ENCODE measurements at places on chromosomes 3 and 15.

DNA sequence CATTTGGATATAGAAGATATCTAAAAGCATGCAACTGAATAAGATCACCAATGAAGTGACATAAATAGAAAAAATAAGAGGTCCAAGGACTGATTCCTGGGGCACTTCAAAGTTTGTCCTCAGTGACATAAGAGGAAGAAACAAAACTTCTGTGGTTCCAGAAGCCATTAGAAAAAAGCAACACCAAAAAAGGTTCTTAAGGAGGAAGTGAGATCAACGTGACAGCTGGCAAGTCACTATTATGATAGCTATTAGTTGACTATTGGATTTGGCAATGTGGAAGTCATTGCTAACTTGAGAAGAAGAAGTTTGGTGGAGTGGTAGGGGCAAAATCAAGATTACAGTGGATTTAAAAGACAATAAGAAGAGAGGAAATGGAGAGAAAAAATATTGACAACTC, 1098.3 kb downstream of the NAALADL2 start:
- no peak for DNase-seq

GRCh38 chr3:50591196-50591741, 20.3 kb downstream of the CISH start:
- DNase-seq: no peak

GRCh38 chr15:98764291-98764690, 116.0 kb downstream of the IGF1R start:
- DNase-seq: no peak

- no peak for DNase-seq
These were observed 30.8 kb upstream of the MAGEF1 start for GRCh38 chr3:184742676-184743135.

DNA sequence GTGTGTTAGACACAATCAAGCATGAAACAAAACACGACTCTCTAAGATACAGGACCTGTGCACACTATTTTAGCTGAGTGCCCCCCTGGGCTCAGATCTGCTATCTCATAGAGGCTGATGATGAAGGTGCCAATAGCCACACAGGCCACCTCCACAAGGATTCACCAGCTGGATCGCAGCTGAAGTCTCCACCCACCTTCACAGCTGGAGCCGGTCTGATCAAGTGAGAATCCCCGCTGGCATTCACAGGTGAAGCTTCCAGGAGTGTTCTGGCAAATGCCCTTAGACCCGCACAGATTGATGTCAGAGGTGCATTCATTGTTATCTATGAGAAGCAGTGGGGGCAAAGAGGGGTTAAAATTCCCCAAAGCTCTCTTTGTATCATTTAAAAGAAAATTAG, 90.1 kb downstream of the DUT start:
- no peak for DNase-seq

DNA sequence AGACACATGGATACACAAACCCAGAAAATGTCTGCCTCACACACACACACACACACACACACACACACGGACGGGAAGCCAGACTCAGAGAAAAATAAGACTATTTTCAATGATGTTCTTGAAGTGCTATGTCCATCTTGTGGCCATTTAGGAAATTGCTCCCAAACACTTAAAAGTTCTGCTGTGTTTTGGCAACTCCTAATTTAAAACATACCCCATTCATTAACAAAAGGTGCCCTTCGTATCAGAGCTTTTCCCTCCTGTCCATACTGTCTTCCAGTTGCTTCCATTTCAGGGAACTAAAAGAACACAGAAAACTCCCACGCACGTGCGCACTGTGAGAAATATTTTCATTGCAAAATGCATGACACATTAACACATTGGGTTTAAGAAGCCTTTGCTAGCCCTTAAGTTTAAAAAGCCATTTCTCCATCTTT, 44.6 kb downstream of the SLC12A1 start:
- DNase-seq: no peak

GRCh38 chr15:25089577-25089976, 134.8 kb downstream of the SNRPN start:
- DNase-seq: no peak

DNA sequence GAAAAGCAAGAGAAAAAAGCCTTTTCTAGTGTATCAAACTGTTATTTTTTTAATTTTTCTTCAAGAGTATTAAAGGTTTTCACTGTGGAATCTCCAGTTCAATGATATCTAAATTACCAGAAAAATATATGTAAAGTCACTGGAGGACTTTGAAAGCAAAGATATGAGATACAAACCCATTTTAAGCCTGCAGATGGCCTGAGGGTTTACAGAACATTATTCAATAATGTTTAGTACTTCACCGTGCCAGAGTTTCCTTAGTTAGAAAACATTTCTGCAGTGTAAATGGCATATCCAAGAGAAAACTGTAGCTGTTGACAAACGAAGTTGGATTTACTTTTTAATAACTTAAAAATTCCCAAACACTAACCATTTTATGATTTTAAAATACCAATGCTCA, 529.4 kb upstream of the AGTR1 start:
- DNase-seq: no peak

DNA sequence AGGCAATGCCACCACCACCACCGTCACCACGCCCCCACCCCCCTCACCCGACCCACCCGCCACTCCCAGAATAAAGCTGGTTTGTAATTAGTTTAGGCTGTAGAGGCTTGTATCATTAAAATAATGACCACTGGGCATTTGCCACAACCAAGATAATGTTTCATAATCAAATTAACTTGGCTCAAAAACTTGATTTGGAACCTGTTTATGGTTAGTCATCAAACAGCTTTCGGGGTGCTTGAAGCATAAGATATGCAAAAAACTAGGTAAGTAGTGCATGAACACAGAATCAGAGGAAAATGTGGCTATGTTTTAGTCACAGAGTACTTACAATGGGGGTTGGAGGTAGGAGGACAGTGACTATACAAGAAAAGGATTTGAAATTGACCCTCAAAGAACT, 115.1 kb downstream of the FHIT start:
- no peak for DNase-seq

DNA sequence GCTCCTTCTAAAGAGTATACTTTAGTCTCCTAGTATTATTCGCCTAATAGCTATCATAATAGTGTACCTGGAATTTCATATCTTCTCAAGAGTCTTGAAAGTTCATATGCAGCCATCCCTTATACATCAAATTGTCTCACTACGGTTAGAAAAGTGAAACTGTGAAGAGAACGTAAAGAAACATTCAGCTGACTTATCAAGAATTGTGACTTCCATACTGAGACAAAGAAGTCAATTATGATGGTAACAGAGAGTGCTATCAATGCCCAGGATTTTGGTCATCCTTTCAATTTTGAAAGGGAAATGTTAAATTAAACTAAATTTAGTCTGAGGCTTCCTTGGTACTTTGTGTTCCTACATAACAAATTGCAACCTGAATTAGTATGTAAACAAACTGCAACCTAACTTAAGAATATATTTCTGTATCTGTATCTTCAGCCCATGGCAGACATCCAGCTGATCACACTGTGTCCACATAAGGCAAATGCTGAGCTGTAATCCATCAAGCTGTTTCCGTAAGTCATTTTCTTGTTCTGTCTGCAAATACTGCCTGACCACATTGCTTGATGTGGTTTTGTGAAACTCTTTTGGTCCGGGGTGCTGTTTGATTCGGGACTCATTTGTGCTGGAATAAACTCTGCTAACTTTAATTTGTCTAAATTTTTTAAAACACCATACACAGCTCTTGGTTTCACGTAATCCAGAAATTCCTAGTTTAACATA, 469.6 kb downstream of the SI start:
- DNase-seq: no peak

GRCh38 chr3:48614044-48614443, 4.6 kb upstream of the UQCRC1 start:
- DNase-seq: no peak

GRCh38 chr3:134029734-134030378, at the start of gene SLCO2A1:
Gene SLCO2A1, minus strand, starts transcription at chr3:134029925. Its CDS starts 123 bp downstream, at chr3:134029802.
- no peak for DNase-seq

DNA sequence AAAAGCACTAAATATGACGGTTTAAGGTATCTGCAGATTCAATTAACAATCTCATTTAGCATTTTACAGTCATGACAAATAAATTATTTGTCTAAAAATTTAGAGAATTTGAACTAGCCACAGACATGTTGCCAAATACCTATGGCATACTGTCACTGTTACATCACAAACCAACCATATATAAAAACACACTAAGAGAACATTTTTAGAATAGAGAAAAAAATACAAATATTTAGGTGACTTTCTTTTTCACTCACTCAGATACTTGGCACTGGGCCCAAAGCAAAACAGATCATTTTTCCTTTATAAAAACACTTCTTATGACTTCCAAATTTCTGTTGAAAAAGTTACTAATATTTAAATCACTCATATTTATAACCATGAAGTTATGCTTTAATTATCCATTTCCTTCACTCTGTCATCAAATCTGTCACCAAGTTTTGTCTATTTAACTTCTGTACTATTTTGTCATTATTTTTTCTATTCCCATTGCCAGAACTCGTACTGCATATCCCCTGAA, 644.7 kb downstream of the OTOL1 start:
- no peak for DNase-seq

DNA sequence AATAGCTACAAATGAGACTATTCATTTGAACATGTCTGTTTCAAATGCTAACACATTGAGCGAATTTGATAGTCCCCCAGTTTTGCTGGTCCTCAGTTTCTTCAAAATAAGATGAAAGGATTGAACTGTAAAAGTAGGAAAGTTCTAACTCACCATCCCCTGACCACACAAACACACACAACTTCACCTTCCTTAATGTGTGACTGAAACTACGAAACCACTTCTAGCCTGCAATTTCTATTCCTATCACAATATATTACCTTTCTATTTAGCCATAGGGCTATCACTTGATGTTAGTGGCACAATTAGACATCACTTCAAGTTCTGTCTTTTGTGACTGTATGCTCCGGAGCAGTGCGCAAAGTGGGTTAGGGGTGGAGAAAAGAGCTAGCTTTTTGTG, 14.9 kb downstream of the BTLA start:
- no peak for DNase-seq

DNA sequence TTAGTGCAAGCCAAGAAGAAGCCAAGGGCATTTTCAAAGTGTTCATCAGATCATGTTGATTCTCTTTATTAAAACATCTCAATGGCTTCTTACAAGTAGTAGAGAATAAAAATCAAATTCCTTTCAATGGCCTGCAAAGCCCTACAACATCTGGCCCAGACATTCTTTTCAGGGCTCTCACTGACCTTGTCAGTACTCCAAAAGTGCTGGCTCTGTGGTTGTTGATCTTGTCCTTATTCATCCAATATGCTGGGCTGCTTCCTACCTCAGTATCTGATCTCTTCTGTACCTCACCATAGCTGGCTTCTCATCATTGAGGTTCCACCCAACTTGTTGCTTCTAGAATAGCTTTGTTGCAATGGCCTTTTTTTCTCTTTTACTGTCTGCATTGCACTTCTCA, 74.0 kb upstream of the SAMMSON start:
- DNase-seq: no peak

- no peak for DNase-seq
These were observed 8.6 kb downstream of the CLEC3B start for GRCh38 chr3:45034612-45035252.
